H1 (cell line): ENCODE measurements at places on chromosomes 4 and X. TPM values are rescaled to one million over a fixed set of nuclear protein-coding genes. Genes with fewer than 3 reads are reported as not detected.

DNA sequence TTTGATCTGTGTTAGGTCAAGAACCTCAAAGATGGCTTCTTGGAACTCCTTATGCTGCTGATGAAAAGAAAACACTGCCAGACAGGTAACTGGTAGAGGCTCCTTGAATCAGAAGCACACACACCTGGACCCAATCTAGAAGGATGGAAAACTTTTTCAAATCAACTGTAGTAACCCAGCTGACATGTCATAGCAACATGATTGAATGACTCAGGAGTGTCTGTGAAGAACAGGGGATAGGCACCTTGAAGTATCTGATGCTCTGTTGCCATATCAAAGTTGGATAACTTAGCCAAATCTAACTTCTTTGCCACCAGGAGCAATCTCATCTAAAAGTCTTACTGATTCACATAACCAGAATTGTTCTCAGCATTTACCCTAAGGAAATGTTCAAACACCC lies 98.8 kb downstream of the ELOVL6 start:
- H3K4me3 ChIP-seq: no peak overlapping the region
- no peak overlapping the region for H3K27ac ChIP-seq
- peaks cover 1% of the 10 kb centered on the region for H3K4me1 ChIP-seq
- peaks cover 2% of the 10 kb centered on the region; the same call in 1 of the 2 replicates for H3K36me3 ChIP-seq
- DNase-seq: no peak

GYPE gene
- polyA plus RNA-seq: not detected in 2 replicates

DNA sequence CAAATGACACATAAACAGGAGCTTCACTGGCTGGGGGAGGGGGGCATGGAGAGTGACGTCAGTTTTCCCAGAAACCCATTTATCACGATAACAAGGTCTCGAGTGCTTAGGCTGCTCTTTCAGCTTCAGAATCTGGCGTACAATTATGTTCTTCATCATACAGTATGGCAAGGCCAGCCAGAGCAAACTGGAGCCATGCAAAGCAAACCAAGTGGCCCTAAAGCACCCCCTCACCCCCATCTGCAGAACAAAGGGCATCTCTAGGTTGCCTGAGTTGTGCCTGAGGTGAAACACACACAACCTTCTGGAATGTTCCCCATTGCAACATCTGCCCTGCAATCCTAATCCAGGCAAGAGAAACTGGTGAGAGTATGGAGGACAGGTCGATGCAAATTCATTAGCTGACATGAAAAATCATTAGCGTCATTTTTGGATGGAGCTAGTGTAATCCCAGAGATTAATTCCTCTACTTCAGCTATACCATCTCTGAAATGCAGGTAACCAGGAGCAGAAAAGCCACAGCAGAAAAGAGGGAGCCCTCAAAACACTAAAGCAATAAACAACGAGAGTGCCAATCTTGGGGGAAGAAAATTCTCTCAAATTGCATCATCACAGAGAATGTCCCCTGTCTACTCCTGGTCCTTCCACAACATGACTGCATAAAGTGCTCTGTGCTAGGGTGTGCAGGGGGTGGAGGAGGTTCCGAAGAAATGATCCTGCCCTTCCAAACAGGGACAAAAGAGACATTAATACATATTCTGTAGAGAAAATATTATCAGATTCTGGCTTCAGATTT lies 1.8 kb downstream of the SEPTIN6 start:
- H3K4me3 ChIP-seq: 0 out of 2 replicates have a peak overlapping the region, but pooled peaks have one; percentile 60
- H3K36me3 ChIP-seq: no peaks in the 10 kb centered on the region
- H3K27me3 ChIP-seq: no peaks in the 10 kb centered on the region
- DNase-seq: no peak

GRCh38 chr4:24730256-24731001 lies 64.9 kb upstream of the SOD3 start:
- no peaks in the 10 kb centered on the region for H3K4me1 ChIP-seq
- no peak overlapping the region for H3K27ac ChIP-seq
- H3K27me3 ChIP-seq: no peaks in the 10 kb centered on the region
- H3K36me3 ChIP-seq: no peaks in the 10 kb centered on the region
- no peak overlapping the region for H3K4me3 ChIP-seq

DNA sequence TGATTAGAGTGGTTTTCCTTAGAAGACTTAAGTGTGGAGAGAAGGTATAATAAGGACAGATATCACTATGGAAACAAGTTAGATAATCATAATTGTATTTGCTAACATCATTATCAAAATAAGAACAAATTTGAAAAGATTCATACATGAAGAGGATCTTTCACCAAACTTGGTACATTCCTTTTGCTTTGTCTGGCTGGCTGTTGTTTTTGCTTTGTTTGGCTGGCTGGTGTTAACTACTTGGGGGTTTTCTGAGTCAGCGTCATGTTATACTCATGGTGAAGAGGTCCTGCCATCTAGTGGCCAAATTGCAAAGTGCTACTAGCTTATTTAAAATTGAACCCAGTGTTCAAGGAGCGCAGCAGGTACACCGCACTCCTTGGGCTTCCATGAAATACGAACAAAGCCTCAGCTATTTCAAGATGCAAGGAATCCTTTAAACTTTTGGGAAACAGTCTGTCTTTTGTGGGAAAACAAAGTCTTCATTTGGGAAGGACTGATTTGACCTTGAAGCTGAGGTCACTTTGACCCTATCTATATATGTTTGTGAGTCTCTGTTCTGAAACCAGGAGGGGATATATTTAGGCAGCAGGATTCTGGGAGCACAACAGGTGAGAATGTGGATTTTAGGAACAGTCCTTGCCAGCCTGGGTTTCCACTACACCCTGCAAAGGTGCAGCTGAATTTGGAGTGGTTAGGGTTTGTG lies 129.7 kb downstream of the PLS3 start:
- H3K27me3 ChIP-seq: no peaks in the 10 kb centered on the region
- peaks cover 6% of the 10 kb centered on the region for H3K4me1 ChIP-seq
- H3K4me3 ChIP-seq: no peak overlapping the region
- H3K27ac ChIP-seq: peak overlapping the region; percentile 79; the same call in 1 of the 2 replicates
- no peaks in the 10 kb centered on the region for H3K36me3 ChIP-seq
- peak; percentile 54 for DNase-seq

SPP1 gene
- 10.1 and 13.7 TPM in 2 replicates for polyA plus RNA-seq
